ENCODE measurements at places on chromosomes 13 and 19. TPM values are rescaled to one million over a fixed set of nuclear protein-coding genes. Genes with fewer than 3 reads are reported as not detected.

Gene CNN1
- total RNA-seq = 1,130 TPM

Gene SCGB2B2
- 1.1 TPM for total RNA-seq

Gene LRRC8E
- total RNA-seq = 1.5 TPM

Gene NPAS1
- total RNA-seq = 1.1 TPM

Gene EVI5L
- total RNA-seq = 17.6 TPM

Gene ZIC2
- total RNA-seq = 0.09 TPM

Gene ENOX1
- 9.8 TPM for total RNA-seq

Gene SEMA6B
- total RNA-seq = 8.4 TPM

Gene TMC4
- total RNA-seq = 178 TPM

Gene NKPD1
- not detected for total RNA-seq

Gene PTPRS
- 131 TPM for total RNA-seq

Gene PEAK3
- total RNA-seq = 1.1 TPM

Gene C19orf44
- 8.4 TPM for total RNA-seq

Gene ARL11
- total RNA-seq = 1.3 TPM

Gene FCGBP
- total RNA-seq = 1,609 TPM

Gene FAM124A
- total RNA-seq = 15.2 TPM

Gene TUBA3C
- total RNA-seq = not detected

Gene IGFL3
- total RNA-seq = not detected

Gene PLEKHF1
- total RNA-seq = 6.7 TPM

Gene ZAR1L
- not detected for total RNA-seq

Gene CEACAM16
- not detected for total RNA-seq

Gene FLT3
- 0.51 TPM for total RNA-seq

Gene OLFM2
- total RNA-seq = 1.9 TPM

Gene SIGLECL1
- not detected for total RNA-seq

Gene GPR183
- 1.6 TPM for total RNA-seq

Gene MUC16
- total RNA-seq = under 0.01 TPM

All from mucosa of descending colon (tissue), 3 donors.